ENCODE measurements at places on chromosomes 2 and 18.

- DNase-seq, result peak; percentile 93
Observed at GRCh38 chr2:96146153-96146880, 1.1 kb upstream of the DUSP2 start.

GRCh38 chr2:43003702-43004101 lies 211.3 kb upstream of the HAAO start:
- DNase-seq, result no peak

GRCh38 chr2:222050981-222051380 lies 247.8 kb downstream of the PAX3 start:
- no peak for DNase-seq

DNA sequence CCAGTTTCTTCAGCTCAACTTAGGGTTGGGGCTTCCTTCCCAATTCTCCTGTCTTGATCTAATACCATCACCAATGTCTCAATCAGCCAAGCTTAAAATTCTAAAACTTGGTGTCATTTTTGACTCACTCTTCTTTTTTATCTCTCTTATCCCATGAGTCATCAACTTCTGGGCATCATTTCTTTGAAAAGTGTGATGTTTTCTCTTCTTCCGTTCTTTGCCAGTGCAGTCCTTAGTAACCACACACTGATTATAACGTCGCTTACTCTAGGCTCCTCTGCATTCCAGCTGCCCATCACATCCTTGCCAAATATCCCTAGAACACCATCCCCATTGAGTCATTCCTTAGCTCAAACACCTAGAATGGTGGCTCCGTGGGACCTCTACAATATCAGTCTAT lies 27.4 kb upstream of the MRO start:
- no peak for DNase-seq

GRCh38 chr2:7437141-7437540 lies 519.9 kb downstream of the RNF144A start:
- DNase-seq, result peak; percentile 65

GRCh38 chr2:223995569-223995968 lies 38.3 kb downstream of the MRPL44 start:
- peak; percentile 26 for DNase-seq

GRCh38 chr2:179354296-179354695 lies 89.7 kb upstream of the SESTD1 start:
- no peak for DNase-seq

GRCh38 chr2:36170805-36171204 lies 184.8 kb upstream of the CRIM1 start:
- DNase-seq, result no peak
